Left renal pelvis (tissue), 4 donors: ENCODE measurements at places on chromosomes 13 and 19. TPM values are rescaled to one million over a fixed set of nuclear protein-coding genes. Genes with fewer than 3 reads are reported as not detected.

Gene ZNF442
- polyA plus RNA-seq, result 8.4 TPM

Gene SLC25A23
- polyA plus RNA-seq, result 67.5 TPM

DNA sequence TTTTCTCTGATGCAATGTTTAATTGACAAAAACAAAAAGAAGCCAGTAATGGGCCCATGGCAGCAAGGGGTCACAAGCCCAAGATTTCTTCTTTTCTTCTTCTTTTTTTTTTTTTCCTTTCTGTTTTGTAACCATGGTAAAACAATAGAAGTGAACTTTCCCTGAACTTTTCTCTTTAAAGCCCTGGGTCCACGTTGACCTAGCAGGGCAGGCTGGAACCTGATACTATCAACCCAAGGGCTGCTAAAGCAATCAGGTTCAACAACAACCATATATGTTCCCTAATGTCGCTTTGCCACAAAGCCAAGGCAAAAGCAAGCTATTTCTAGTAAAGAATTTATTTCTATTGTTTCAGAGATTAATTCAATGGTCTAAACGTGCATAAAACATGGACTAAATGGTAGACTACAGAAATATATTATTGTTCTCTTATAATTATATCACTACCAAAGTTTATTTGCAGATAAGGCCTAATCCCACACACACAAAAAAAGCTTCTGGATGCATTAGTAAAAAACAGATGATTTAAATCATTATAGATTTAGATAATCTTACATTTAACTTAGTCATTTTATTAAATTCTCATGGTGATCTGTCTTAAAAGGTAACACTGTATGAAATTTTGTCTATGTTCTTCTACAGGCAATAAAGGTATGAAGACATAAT lies 153.9 kb downstream of the DACH1 start:
- DNase-seq, result peak; percentile 89

GRCh38 chr13:98389319-98389718 lies 187.6 kb downstream of the STK24 start:
- no peak for DNase-seq

DNA sequence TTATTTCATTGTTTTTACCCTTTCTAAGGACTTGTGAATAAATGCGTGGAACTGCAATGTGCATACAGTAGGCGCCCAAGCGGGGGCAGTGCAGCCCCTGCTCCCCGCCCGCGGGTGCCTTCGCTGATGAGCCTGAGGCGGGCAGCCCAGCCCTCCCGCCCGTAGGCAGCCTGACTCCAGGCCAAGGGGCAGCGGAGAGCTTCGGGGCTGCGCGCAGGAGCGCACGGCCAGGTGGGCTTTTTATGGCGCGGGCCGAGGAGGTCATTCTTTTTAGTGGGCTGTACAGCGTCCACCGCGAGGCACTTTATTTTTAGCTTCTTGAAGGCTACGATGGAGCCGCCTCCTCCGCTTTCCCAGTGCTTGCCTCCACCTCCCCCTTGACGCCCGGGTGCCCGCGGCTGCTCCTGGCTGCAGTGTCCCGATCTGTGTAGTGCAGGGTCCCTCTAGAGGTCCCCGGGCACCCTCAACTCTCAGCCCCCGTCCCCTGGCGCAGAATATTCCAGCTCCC lies 60.5 kb downstream of the CCNE1 start:
- no peak for DNase-seq

- no peak for DNase-seq
Measured at GRCh38 chr13:20405691-20406090, 120.0 kb downstream of the CRYL1 start.

- DNase-seq, result no peak
Measured at GRCh38 chr19:3365836-3366752, at the start of gene NFIC. TSS of gene NFIC (plus strand) at chr19:3366583. CDS start at chr19:3366637, 54 bp downstream.

GRCh38 chr13:27310946-27311345 lies 40.3 kb downstream of the RASL11A start:
- no peak for DNase-seq

Gene ZNF540
- 4.9 TPM for polyA plus RNA-seq

DNA sequence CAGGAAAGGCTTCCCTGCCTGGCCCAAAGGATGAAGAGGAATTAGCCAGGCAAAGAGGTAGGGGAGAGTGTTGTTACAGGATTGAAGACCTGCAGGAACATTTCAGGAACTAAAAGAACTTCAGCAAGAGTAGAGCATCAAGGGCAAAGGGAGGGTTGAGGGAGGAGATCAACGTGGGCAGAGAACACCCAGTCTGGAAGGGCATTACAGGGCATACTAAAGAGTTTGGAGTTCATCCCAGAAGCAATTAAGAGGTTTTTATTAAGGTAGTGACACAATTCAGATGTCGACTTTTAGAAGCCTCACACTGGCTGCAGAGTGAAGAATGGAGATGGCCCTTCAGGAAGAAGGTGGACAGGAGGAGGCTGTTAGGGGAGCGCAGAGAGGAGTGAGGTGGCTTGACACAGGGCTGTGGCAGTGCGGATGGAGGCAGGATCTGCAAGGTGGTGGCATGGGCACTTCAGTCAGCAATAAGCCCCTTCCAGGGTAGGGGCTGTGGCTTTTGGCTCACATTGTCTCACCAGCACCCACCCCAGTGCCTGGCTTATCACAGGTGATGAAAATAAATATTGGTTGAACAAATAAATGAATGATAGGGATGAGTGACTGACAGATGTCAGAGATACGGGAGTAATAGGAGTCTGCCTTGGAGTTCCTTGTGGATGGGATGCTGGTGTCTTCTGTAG lies 24.9 kb downstream of the TEX26 start:
- no peak for DNase-seq

Gene ZIK1
- polyA plus RNA-seq, result 21.4 TPM

DNA sequence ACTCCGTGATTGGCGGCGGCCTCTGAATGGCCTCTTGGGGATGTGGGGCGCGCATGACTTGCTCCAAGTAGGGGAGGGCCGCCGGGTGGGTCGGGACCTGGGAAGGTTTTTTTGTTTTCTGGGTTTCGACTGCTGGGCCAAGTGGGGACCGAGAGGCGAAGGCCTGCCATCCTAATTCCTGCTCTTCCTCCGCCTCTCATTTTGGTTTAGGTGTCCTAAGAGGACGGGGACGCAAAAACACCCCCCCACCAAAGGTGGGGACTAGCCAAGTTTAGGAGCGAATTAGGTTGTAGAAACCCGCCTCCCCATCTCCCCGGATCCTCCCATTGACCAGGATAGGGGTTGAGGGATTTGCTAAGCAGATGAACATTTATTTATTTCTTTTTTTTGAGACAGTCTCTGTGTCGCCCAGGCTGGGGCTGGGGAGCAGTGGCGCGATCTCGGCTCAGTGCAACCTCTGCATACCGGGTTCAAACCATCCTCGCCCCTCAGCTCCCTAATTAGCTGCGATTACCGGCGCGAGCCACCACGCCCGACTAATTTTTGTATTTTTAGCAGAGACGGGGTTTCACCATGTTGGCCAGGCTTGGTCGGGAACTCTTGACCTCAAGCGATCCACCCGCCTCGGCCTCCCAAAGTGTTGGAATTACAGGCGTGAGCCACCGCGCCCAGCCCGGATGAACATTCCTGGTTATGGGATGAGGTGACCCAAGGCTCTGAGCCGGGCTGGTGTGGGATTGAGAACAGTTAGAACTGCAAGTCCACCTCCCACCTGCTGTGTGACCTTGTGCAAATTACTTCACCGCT lies 838 bp downstream of the PPP2R1A start:
- DNase-seq, result no peak

Gene C13orf42
- 0.19 TPM for polyA plus RNA-seq

DNA sequence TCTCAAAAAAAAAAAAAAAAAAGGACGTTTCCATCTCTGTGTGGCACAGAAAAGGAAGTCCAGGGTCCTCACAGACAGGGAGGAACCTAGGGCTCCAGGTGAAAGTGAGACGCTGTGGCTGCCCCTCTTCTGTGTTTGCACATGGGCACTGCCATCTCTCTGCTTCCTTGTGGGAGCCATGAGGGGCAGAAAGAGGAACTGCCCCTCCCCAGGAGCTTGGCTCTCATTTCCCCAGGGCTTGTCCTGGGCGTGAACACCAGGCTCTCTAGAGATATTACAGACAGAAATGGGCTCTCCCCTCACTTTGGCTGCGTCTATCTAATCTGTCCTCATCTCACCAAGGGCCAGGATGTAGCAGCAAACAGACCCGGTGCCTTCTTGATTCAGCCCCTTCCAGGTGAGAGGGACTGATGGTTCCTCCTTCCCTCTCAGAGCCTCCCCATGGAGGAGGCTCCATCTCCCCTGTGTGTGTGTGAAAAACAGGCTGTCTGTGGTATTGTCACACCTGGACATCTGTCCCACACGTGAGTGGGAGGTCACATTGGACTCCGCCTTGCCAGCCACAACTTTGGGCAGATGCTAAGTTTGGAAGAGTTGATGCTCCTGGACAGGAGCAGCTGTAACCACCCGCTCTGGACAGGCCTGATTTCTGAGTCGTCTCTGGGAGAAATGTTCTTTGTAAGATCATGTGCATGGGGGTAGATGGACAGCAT lies 840 bp upstream of the LILRA4 start:
- no peak for DNase-seq

DNA sequence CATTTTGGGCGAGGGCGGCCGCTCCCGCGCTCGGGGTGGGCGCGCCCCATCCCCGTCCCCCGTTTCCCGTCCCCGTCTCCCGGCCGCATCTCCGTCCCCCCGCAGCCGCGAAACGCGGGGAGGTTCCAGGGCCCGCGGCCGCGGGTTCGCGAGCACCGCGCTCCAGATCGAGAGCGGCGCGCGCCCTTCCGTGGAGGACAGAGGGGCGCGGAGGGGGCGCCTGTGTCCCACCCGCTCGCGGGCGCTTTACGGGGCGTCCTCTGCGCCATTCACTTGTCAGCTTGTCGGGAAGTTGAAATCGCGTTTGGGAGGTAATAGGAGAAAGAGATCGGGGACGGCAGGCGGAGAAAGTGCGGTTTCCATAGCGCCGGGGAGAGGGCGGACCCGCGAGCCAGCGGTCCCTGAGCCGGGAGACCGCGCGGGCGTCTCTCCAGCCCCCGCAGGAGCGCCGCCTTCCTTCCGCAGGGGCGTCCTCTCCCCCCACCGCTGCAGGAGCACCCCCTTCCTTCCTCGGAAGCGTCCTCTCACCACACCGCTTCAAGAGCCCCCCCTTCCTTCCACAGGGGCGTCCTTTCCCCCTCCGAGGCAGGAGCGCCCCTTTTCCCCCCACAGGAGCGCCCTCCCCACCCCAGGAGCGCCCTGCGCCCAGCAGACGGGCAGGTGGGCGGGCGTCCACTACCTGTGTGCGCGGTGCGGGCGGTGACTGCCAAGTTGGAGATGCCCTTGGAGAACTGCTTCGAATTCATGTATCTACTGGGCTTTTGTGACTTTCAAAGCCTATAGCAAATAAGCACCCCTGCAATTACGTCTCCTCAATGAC lies 962 bp upstream of the IRS2 start:
- no peak for DNase-seq

Gene NLRP11
- 0.11 TPM for polyA plus RNA-seq
